ENCODE measurements at places on chromosomes 16 and 17.
A peak's percentile ranks its signal among the peaks of the same experiment; 100 is the strongest.

GRCh38 chr16:54405478-54405877 is 118.9 kb upstream of the IRX3 start:
- no peak for DNase-seq

DNA sequence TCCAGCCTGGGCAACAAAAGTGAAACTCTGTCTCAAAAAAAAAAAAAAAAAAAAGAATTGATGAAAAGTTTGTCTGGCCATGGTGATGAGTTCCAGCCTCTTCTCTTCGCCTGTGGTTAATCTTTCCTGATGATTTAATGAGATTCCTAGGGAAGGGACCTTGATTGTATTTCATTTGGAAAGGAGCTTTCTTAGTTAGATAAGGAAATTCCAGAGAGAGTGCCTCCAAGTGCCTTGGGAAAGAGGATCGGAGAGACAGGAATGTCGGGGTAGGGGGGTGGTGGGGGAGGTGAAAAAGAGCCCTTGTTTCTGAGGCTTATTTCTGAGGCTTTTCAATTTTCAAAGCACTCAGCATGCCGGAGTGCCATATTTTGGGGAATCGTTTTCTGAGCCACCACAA is 93.2 kb upstream of the SIAH1 start:
- no peak for DNase-seq

DNA sequence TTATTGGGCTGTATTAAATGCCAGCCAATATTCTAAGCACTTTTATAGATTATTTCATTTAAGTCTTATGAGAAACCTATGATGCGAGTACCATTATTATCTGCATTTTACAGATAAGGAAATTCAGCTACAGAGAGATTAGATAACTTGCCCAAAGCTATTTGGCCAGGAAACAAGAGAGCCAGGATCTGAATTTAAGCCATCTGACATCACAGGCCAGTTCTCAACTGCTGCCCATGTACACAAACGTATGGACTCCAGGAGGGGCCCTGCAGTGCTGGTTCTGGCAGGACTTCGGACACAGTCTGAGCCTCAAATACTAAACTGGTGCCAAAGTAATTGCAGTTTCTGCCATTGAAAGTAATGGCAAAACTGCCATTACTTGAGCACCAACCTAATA is 40.2 kb downstream of the CPPED1 start:
- DNase-seq, result no peak

DNA sequence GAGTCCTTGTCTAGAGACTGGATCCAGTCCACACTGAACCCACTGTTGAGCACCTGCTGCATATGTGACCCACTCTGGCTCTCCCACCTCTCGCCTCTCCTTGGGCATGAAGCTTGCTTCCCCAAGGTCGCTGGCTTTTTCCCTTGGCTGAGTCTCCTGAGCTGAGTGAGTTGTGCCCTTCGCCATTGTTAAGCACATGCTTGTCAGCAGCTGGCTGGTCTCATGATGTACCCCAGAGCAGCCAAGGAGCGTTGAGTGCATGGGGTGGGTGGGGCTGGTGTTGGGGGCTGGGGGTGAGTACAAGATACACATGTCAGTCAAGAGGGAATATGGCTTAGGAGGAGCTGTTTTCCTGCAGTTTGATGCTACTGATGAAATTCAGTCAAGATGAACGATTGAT is 165.6 kb downstream of the SNX29 start:
- DNase-seq, result no peak

- DNase-seq, result no peak
These were observed 134.5 kb upstream of the CHMP6 start for GRCh38 chr17:80856863-80857755.

GRCh38 chr16:21611198-21611555 is 11.8 kb downstream of the METTL9 start:
- no peak for DNase-seq

DNA sequence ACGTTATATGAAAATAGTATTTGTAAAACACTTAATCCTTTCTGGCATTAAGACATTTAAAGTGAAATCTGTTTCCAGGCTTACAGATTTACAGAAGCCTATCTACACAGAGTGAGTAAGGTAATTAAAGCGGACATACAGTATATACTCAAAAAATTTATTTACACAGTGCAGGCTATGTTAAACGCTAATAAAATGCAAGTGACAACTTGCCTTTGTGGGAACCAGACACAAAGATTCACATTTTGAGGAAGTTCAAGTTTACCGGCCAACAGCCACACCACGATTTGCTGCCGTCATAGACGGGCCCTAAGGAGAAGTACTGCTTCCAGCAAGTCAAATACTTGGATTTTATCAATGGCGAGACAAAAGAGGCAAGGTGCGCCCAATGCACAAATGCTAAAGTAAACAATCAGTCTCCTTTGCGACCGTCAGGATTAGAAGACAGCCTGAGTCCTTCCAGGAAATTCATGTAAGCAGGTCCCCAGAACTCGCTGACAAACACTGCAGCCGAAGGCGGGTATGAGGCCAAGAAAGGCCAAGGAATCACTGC is 801 bp downstream of the VPS35 start:
- no peak for DNase-seq

DNA sequence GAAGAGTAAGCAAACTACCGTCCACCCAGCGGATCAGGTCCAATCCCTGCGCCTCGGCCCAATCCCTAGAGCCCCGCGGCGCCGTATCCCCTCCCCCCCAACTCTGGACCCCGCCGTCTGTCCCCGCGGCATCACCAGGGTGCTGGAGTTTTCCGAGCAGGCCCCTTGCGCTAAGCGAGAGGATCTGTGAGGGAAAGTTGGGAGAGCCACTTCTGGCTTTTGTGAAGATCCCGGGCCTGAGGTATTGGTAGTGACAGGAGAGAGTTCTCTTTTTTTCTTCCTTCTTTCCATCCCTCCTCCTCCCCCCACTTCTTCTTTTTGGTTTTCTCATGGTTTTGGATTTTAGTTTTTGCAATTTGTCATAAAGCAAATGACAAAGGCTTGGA is 3.5 kb upstream of the DLX4 start:
- no peak for DNase-seq

DNA sequence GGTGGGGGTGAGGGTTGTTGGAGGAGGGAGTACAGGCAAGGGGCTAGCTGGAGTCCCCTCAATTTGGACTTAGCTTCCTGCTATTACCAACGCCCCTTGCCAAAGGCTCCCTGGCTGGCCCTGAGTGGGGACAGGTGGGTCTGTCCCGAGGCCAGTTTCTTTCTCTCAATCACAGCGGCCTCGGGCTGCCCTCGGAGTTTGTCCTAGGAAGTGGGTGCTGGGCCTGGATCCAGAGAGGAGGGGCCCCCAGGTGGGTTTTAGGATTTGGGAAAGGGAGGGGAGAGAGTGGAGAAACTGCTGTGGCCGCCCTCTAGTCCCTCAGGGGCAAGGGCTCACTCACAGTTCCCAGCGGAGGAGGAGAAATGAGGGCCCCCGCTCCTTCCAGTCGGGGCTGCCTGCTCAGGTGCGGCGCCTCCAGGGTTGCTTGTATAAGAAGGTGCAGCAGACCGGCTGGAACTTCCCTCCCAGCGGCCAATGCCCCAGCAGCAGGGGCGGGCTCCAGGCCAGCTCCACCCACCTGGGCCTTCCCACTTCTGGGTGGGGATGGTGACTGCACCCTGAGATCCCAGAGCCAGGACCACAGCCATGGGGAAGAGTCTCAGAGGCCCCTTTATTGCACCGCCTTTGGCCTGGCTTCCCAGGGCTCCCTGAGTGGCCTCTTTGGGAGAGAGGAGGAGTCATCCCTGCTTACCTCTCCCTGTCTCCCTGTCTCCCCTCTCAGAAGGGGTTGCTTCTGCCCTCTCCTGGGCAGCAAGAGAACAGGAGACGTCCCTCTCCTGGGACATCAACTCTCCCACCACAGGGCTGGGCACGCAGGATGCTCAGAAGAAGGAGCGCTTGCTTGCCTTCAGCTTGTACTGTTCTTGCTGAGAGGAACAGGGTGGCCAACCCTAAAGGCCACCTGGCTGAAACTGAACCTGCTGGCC is 112.0 kb upstream of the SMURF2 start:
- DNase-seq, result peak; percentile 12

- no peak for DNase-seq
These were observed 25.3 kb downstream of the CMIP start for GRCh38 chr16:81469710-81470535.

DNA sequence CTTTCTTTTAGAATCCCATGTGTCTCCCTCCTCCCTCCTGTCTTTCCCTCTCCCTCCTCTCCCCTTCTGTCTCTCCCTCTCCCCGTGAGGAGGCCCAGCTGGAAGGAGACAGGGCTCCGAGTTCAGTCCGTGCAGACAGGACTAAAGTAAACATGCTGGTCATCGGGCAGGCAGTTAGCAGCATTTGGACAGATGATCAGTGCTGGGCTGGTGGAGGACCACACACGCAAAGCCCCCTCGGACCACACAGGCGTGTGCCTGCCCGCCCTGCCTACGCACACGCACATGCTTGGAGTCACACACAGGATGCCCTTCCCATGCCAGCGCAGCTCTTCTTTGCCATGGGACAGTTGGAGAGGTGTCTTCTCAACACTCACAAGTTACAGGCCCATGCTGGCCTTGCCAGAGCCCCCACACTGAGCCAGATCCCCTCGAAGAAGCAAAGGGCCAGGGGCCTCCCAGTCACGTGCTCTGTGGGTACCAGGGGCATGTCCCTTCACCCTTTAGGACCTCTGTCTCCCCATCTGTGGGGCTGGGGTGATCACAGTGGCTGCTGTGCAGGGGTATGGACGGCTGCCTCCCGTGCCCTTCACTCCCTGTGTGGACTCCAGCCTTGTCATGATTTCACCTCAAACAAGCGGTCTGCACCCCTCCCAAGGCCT is 215.7 kb upstream of the FOXF1 start:
- no peak for DNase-seq

- DNase-seq, result peak; percentile 34
These were observed 10.9 kb downstream of the RAD51C start for GRCh38 chr17:58703137-58703915.

GRCh38 chr16:57908409-57908987 is 62.4 kb downstream of the CNGB1 start:
- DNase-seq, result no peak

GRCh38 chr17:1467898-1468492 is 12.0 kb upstream of the CRK start:
- no peak for DNase-seq

- DNase-seq, result no peak
These were observed 24.4 kb upstream of the CRHR1 start for GRCh38 chr17:45759761-45760160.

- no peak for DNase-seq
These were observed 17.5 kb upstream of the MTMR4 start for GRCh38 chr17:58531661-58532554.

GRCh38 chr16:50526796-50527195 is 21.4 kb upstream of the NKD1 start:
- no peak for DNase-seq

- no peak for DNase-seq
These were observed 20.8 kb downstream of the FOXF1 start for GRCh38 chr16:86531191-86531545.

All from astrocyte of the cerebellum (primary cell).